ENCODE measurements at places on chromosomes 6 and 20.
A peak's percentile ranks its signal among the peaks of the same experiment; 100 is the strongest.

DNA sequence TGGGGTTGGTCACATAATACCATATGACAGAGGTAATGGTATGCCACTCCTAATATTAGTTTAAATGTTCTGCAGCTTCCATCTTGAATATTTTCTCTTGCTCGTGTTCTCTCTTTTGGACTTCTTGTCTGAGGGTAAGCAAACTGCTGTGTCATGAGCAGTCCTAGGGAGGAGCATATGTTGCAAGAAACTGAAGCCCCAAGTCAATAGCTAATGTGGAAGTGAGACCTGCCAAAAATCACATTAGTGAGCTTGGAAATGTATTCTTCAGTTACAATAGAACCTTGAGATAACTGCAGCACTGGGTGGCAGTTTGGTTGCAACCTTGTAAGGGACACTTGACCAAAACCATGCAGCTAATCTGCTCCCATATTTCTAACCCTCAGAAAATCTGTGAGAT, 178.2 kb upstream of the IMPG1 start:
- peak; percentile 92 for DNase-seq

DNA sequence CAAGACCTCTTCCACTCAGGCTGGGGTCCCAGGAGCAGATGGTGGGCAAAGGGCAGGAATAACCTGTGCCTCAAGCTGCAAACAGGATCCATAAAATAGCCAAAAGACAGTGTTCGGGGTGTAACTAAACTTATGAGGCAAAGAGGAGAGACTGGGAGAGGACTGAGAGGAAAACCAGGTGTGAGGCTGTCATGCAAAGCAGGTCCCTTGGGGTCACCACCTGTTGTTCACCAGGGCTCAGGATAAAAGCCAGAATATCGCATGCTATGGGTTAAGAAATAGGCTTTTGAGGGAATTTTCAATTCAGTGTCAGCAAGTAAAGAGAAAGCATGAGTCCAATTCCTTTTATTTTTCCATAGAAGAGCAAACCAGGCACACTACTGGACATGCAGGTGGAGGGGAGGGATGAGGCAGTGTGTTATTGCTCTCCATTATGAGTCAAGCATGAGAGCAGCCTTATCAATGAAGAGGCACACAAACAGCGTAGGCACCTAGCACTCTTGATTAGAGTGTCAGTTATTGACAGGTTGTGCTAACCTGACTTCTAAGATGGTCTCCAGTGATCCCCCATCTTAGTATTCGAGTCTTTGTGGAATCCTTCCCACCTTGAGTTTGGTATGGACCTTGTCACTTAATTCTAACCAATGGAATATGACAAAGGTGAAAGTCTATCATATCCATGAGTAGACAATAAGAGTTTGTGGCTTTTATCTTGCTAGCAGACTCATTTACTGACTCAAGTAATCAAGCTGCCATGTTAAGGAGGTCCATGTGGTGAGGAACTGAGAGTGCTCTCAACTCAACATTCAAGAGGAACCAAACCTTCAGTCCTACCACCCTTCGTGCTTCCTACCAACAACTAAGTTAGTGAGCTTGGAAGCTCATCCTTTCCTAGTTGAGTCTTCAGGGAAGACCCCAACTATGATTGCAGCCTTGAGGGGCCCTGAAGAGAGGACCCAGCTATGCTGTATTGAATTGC, 18.8 kb downstream of the HLA-E start:
- DNase-seq = peak; percentile 57

GRCh38 chr20:50471231-50471630, 39.0 kb upstream of the PTPN1 start:
- no peak for DNase-seq

- DNase-seq = no peak
These were observed 204.5 kb upstream of the TAB2 start for GRCh38 chr6:149112976-149113375.

GRCh38 chr20:59325142-59325523, 24.7 kb downstream of the EDN3 start:
- no peak for DNase-seq

DNA sequence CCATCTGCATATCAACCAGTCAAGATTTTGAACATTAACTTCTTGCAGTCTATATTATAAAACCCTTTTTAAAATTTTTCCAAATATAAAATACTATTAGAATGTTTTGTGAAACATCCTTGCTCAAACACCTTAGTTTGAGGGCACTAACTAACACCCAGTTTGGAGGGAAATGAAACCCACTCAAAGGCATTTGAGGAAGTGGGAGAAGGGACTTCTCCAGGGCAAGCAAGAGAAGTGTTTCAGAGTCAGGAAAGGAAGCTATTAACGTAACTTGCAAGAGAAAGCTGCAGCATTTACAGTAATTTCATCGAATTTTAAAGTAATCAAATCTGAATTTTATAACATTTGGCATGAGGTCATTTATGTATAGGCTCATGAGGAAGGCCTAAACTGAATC, 21.3 kb downstream of the MTFR2 start:
- peak; percentile 51 for DNase-seq

DNA sequence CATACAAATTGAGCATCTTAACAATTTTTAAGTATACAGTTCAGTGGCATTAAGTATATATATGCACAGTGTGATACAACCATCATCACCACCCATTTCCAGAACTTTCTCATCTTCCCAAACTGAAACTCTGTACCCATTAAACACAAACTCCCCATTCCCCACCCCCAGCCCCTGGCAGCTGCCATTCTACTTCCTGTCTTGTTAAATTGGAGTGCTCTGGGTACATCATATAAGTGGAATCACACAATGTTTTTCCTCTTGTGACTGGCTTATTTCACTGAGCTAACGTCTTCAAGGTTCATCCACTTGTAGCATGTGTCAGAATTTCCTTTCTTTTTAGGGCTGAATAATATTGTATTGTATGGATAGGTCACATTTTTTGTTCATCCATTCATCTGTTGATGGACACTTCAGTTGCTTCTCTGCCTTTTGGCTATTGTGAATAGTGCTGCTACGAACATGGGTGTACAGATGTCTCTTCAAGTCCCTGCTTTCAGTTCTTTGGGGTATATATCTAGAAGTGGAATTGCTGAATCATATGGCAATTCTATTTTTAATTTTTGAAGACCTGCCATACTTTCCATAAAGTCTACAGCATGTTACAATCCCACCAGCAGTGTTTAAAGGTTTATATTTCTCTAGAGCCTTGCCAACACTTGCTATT, 19.6 kb upstream of the RREB1 start:
- DNase-seq = no peak

GRCh38 chr20:47689731-47690130, 95.5 kb downstream of the SULF2 start:
- no peak for DNase-seq

GRCh38 chr6:21610341-21610740, 16.8 kb downstream of the SOX4 start:
- DNase-seq = no peak

DNA sequence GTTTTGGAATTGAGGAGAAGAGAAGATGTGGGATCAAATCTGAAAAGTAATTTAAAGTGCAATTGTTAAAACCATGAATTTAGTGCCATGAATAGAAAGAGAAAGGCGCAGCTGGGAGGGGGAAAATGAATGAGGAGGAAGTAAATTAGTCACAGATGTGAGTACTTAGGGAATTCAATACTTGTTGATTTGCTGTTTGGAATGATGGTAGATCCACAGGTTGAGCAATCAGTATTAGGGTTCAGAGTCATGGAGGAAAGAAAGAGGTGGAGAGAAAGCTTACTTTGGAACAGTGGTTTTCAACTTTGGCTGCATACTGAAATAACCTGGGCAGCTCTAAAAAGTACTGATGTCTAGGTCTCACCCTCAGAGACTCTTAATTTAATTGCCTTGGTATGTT, 229.7 kb upstream of the ASCC3 start:
- no peak for DNase-seq

DNA sequence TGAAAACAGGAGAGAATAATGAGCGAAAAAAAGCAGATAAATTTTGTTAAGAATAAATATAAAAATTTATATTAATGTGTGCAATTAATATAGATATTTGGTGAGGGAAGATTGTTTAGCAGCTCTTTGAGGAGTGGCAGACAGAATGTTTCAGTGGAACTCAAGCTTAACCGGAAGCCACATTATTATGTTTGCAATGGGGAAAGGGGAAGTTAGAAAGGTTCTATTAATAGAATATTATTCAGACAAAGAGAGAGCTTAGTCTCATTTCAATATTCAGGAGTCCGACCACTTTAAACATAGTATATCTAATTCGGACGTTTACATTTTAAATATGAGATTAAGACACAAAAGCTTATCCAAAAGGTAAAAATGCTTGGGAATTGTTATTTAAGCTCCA, 81.6 kb upstream of the KHDRBS2 start:
- DNase-seq = peak; percentile 65

- DNase-seq = no peak
These were observed 5.9 kb downstream of the RNASET2 start for GRCh38 chr6:166950443-166950821.

DNA sequence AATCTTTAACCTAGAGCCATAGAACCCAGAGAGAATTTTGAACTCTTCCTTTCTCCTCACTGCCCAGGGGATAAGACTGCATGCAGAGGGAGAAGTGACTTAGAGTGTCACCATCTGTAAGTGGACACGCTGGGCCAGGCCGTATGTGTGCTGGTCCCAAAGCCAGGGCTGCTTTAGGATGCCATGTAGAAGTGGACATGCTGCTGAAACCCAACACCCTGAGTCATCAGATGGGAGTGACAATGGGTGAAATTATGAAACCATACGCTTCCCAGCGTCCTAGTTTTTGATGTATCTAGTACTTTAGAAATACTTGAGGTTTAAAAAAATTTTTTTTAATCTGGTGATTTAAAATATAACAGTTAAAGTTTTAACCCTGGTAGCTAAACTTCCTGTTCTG, 191.1 kb downstream of the FNDC1 start:
- DNase-seq = peak; percentile 11

DNA sequence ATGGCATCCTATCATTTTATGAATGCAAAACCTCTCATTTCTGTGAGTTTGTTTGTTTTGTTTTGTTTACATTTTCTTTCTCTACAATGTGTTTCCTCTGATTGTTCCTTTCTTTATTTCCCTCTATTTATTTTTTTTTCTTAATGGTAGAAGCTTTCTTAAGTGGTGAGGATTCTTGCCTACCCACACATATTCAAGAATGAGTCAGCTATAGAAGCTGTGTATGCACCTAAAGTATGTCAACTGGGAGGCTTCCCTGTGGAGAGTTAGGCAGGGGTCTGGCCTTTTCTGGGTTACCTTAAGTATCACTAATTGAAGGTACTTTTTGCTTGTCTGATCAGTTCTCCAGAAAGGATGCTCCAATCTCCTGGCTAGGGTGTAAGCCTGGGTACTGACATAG, 354.0 kb downstream of the ESR1 start:
- DNase-seq = no peak

DNA sequence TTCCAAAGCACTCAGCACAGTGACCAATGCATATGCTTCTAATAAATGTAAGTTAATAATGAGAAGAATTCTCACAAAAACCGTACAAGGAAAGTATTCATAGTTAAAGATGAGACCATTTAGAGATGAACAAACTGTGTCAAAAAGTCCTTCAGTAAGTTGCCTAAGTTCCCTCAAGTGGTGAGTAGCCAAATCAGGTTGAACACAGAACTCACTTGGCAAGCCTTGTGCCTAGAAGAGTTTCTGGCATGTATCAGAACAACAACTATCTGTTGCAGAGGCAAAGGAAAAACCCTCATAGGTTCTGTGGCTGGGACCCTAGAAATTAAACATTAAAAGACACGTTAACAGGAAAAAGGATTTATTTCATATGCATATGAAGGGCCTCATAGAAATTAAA, 129.6 kb upstream of the DOK5 start:
- DNase-seq = no peak

GRCh38 chr6:303948-304558, 11.8 kb downstream of the DUSP22 start:
- DNase-seq = no peak

GRCh38 chr6:71468841-71469700, 180.5 kb downstream of the OGFRL1 start:
- DNase-seq = no peak

GRCh38 chr20:30598460-30599230, 658.8 kb upstream of the DEFB115 start:
- DNase-seq = no peak

- no peak for DNase-seq
These were observed 2177.4 kb upstream of the DEFB115 start for GRCh38 chr20:29079769-29080690.

GRCh38 chr6:105459864-105460263, 57.0 kb upstream of the PREP start:
- peak; percentile 49 for DNase-seq

GRCh38 chr6:41284726-41285125, 1.8 kb downstream of the TREM1 start:
- no peak for DNase-seq

DNA sequence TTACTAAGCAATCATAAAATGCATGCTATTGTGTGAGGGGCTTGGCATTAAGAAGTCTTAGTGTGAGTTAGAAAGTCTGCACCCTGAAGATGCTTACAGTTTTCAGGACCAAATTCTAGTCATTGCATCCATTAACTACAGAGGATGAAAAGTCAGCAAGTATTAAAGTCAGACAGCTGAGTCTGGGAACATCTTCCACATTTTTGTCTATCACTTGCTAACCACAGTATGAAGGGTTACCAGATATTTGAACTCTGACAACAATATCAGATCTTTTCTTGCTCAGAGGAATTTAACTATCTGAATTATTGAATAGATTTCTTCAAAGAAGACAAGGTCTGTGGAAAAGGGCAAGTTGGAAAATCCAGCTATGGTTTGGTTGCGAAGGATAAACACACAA, 264.4 kb downstream of the BTBD9 start:
- no peak for DNase-seq

DNA sequence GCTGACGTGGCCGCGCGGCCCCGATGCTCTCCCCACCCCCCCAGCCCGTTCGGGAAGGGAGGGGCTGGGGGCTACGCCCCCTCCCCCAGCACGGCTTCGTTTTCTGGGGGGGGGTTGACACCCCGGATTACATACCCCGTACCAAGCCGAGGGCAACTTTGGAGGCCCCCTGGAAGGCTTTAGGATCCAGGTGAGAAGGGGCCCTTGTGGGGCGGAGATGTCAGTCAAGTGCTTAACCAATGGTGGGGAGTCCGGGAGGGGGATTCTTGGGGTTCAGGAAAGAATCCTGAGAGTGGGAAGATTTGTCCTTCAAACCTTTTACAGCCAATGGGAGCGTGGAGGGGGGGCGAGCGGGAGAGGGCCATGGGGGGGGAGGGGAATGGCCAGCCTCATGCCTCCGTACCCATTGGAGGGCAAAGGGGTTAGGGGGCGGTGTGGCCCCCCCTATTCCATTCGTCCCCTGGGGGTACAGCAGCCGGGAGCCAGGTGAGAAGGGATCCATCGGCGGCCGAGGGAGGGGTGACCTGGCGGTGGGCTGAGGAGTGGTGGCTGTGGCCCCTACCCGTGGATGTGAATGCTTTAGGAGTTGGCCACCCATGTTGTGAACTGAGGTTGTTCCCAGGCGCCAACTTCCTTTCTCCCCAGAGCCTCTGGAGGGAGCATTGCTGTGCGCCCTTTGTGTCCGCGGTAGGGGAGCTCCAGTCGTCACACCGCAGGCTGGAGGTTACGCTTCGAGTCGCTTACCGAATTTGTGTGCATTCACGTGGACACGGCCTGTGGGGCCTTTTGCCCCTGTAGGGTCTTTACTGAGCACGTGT, 682 bp downstream of the BRD2 start:
- peak; percentile 90 for DNase-seq

Data from NB4 (cell line).